NCI-H2227 treated with DMSO at 0.1 percent for 48 hours (cell line): ENCODE measurements at places on chromosomes 6 and 20.

GRCh38 chr6:169971081-169971861 is 219.8 kb downstream of the ERMARD start:
- DNase-seq: no peak

GRCh38 chr6:155224618-155225017 is 39.2 kb upstream of the CLDN20 start:
- no peak for DNase-seq

DNA sequence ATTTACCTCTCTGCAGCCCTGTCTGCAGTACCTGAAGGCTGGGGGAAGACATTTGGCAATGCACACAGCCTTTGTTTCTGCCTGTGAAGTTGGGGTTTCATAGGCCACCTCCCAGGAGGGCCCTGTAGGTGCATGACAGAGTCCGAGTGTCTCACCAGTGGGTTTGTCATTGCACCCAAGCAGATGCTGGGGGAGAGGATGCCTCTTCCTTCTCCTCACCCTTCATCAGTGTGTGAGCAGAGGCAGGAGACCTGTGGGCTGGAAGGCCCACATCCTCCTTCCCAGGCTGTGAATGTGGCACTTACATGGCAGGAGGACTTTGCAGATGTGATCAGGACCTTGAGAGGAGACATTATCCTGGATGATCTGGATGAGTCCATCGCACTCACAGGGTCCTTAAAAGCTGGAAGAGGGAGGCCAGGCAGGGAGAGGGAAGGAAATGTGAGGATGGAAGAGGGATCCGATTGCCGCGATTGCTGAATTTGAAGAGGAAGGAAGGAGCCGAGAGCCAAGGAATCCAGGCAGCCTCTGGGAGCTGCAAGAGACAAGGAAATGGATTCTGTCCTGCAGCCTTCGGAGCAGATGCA is 30.4 kb downstream of the SYNJ2 start:
- no peak for DNase-seq

DNA sequence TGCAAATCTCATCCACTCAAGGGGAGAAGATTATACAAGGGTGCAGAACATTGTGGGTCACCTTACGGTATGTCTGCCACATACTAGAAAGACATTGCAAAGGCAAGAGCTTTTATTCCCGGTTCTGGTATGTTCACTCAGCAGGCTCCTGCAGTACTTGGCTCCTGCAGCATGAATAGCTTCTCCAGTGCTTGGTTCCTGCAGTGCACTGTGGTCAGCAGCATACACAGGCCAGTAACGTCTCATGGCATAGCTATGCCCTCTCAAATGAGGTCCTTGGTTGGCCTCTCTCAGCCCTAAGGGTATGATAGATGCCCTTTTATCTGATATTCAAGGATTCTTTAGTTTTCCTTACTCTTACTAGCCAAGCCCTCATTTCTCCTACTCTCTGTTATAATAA is 12.6 kb downstream of the TCP11 start:
- DNase-seq: no peak

- DNase-seq: no peak
Observed at GRCh38 chr20:39563349-39563748, 601.2 kb downstream of the DHX35 start.

- no peak for DNase-seq
Observed at GRCh38 chr6:143375022-143375585, 75.4 kb downstream of the ADAT2 start.

GRCh38 chr20:41408986-41409385 is 42.4 kb upstream of the EMILIN3 start:
- peak; percentile 84 for DNase-seq

- DNase-seq: no peak
Observed at GRCh38 chr6:22003287-22003686, 293.5 kb downstream of the PRL start.

- no peak for DNase-seq
Observed at GRCh38 chr6:91580635-91581034, 993.8 kb upstream of the MAP3K7 start.

GRCh38 chr6:148364056-148364824 is 21.6 kb downstream of the SASH1 start:
- no peak for DNase-seq

DNA sequence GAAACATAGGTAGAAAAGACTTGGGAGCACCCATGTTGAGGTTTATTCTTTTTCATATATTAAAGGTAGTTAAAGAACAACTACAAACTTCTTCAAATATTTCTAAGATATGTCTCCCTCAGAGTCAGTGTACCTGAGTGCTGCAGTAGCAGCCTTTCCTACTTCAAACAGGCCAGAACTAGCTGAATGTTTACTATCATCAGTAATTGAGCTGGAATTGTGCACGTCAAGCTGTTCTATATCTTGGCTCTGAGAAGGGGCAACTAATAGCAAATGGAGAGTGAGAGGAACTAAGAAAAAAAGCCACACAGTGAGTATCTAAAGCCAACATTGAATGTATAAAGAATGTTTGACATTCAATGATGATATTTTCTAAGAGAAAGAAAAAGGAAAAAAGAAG is 21.7 kb downstream of the MTCL3 start:
- DNase-seq: no peak

GRCh38 chr6:40877362-40877761 is 161.7 kb downstream of the UNC5CL start:
- DNase-seq: no peak

- DNase-seq: no peak
Observed at GRCh38 chr6:84136364-84137050, 90.9 kb downstream of the CEP162 start.

- DNase-seq: no peak
Observed at GRCh38 chr6:108348655-108349349, 53.9 kb downstream of the AFG1L start.

DNA sequence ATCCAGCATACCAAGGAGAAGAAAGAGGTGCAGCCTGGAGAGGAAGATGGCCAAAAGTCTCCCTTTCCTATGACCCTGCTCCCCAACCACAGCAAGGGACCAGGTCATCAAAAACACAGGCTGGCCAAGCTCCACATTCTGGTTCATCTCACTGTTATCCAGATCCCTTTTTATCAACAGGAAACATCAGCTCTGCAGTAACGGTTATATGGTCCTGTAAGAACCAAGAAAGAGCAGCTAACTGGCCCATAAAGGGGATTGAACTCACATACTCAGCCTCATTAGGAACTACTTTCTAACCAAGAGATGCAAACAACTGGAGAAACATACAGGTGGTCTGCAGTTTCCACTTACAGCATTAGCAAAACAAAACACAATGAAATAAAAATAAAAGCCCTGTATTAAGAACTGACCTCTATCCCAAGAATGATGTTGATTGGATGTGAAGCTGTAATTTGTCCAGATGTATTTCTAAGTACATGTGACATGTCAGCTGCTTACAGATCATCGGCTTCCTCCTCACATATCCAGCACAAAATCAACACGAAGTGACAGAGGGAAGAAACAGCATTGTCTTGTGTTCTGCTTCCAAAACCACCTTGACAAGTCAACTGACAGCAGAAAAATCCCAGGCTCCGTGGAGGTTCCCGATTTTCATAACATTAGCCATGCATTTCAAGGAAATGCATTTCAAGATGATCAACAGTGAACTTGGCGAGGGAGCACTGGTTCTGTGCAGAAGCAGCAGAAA is 557.2 kb upstream of the AGPAT4 start:
- DNase-seq: no peak

- DNase-seq: no peak
Observed at GRCh38 chr20:49948809-49949507, 12.8 kb downstream of the RNF114 start.

DNA sequence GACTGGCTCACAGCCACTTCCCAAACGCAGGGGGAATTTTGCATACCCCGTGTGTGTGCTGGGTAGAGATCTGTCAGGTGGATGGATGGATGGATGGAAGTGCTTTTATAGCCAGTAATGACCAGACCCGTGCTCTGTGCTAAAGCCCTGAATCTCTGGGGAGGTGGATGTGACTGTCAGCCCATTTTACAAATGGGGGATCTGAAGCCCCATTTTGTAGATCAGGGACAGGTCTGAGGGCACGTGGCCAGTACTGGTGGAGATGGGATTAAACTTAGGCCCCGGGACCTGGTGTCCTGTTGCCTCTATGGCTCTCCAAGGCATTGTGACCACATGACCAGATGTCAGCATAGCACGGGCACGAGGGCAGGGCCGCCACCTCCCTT is 38.2 kb upstream of the ZBP1 start:
- no peak for DNase-seq

DNA sequence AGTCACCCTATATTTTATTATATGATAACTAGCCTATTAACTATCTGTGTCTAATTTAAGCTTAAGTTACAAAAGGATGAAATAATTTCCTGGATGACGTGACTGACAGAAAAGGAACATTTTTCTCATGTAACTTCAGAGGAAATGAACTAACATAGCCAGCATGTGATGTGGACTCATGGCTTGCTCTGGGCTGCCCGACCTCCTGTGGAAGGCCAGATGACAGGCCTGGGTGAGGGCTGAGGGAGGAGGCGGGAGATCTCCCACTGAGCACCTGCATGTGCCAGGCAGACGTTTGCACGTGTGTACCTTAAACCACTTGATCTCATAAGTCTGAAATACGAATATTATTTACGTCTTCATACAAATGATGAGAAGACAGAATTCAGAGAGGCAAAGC is 321.1 kb downstream of the SYNE1 start:
- no peak for DNase-seq

DNA sequence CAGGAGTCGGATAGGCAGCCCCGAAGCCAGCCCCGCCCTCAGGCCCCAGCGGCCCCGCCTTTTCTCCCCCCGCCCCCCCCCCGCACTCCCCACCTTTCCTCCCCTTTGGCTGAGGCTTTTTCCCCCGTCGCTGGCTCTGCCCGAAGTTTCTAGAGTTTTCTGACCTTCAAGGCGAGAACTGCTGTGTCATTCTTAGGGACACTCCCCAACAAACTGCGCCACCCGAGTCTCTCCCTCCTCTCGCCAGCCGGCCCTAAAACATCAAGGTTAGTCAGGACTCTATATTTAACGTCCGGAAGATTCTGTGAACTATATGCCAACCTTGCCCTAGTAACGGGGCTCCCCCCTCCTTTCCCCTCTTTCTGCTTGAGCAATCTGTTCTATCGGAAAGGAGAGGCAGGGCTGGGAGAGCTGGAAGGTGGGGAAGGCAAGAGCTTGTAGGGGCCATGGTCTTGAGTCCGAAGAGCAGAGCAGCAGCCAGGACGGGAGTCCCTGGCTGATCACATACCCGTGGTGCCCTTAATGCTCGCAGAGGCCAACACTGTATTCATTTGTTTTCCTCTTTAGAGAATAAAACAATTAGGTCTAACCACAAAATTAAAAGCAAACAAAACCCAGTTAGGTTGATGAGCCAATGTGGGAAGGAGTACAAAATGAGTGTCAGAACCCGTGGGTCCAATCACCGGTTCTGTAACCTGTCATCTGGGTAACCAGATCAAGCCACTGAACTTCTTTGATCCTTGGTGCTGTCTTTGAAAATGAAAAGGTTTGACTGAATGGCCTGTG is 5.3 kb upstream of the HSPA1B start:
- no peak for DNase-seq

- no peak for DNase-seq
Observed at GRCh38 chr6:152310371-152310954, 326.7 kb downstream of the SYNE1 start.

GRCh38 chr6:136387316-136387715 is 97.7 kb upstream of the BCLAF1 start:
- no peak for DNase-seq

DNA sequence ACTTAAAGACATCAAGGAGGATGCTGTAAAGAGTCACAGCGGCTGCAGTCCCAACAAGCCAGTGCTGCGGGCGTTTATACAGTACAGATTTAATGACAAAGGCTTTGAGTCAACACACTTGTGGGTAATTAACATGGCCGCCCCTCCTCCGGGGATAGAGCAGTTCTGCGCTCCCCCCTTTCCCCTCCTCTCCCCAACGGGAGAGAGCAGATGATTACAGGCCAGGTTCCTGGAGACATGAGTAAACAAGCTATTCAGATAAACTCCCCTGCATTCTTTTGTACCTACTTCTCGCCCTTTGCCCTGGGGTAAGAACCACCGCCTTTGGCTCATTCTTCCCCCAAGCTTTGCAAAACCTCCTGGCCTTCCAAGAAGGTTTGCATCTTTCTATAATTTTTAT is 23.6 kb upstream of the FABP7 start:
- DNase-seq: peak; percentile 27

GRCh38 chr6:142301651-142302391 is at the start of gene ADGRG6:
Gene ADGRG6 (plus strand): TSS chr6:142302007. CDS start chr6:142302330, 323 bp downstream.
- DNase-seq: no peak

DNA sequence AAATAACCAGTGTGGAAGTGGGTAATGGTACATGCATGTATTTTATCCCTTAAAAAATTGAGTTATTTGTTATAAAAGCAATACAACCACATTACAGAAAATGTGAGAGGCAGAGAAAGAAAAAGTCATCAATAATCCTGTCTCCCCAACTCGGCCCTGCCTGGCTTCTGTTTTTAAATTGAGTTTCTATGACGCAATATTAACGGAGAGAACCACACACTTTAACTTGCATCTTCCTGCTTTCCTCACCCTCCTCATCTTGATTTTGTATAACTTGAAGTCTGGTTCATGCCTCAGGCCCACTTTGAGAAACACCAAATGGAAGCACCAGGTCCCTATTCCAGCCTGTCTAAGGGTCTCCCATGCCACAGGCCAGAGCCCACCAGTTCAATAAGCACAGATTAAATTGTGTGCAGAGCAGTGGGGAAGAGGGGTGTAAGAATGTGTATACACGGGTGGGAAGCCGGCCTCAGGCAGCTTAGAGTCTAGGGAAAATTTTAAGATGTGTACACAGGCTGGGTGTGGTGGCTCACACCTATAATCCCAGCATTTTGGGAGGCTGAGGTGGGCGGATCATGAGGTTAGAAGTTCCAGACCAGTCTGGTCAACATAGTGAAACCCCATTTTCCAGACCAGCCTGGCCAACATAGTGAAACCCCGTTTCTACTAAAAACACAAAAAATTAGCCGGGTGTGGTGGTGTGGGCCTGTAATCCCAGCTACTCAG is 15.9 kb downstream of the KCNK5 start:
- no peak for DNase-seq

- no peak for DNase-seq
Observed at GRCh38 chr6:93746892-93747291, 327.5 kb upstream of the EPHA7 start.

DNA sequence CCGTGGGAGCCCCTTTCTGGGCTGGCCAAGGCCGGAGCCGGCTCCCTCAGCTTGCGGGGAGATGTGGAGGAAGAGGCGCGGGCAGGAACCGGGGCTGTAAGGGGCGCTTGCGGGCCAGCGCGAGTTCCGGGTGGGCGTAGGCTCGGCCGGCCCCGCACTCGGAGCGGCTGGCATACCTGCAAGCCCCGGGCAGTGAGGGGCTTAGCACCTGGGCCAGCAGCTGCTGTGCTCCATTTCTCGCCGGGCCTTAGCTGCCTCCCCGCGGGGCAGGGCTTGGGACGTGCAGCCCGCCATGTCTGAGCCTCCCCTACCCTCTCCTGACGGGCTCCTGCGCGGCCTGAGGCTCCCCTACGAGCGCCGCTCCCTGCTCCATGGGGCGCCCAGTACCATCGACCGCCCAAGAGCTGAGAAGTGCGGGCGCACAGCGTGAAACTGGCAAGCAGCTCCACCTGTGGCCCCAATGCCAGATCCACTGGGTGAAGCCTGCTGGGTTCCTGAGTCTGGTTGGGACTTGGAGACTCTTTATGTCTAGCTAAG is 82.8 kb upstream of the E2F3 start:
- no peak for DNase-seq
